Activated naive CD4-positive, alpha-beta T cell treated with anti-CD3 and anti-CD28 coated beads, Interleukin-2, amount 10 ng/mL, durations not matched to agents 5 hours and 36 hours (primary cell): ENCODE measurements at places on chromosomes 3 and 15. TPM values are rescaled to one million over a fixed set of nuclear protein-coding genes. Genes with fewer than 3 reads are reported as not detected.

The APEH gene
- total RNA-seq = 146 TPM

The DOCK3 gene
- 1.5 TPM for total RNA-seq

The SIDT1 gene
- total RNA-seq = 19.7 TPM

The MORF4L1 gene
- total RNA-seq = 229 TPM

The AADACL2 gene
- total RNA-seq = not detected

The HTR3E gene
- not detected for total RNA-seq

The ASB14 gene
- not detected for total RNA-seq

The ATP13A5 gene
- not detected for total RNA-seq

The SLC6A1 gene
- total RNA-seq = not detected

The TNFSF10 gene
- 79.2 TPM for total RNA-seq

The RTP1 gene
- total RNA-seq = not detected

The UCN2 gene
- not detected for total RNA-seq

The ATP13A4 gene
- 1.2 TPM for total RNA-seq

The IL5RA gene
- total RNA-seq = not detected

The MKRN3 gene
- total RNA-seq = 6.2 TPM

The SLC9C1 gene
- not detected for total RNA-seq

The SLC22A14 gene
- total RNA-seq = not detected

The GRAMD2A gene
- not detected for total RNA-seq

The EOMES gene
- total RNA-seq = 0.87 TPM

The ARGFX gene
- not detected for total RNA-seq

The TRIM59 gene
- total RNA-seq = 49.3 TPM

The UBAP1L gene
- 4.9 TPM for total RNA-seq

The ADCY5 gene
- not detected for total RNA-seq
